ENCODE measurements at places on chromosomes 2 and 18.

- DNase-seq, result no peak
Observed at GRCh38 chr2:43518181-43518580, 77.7 kb downstream of the THADA start.

DNA sequence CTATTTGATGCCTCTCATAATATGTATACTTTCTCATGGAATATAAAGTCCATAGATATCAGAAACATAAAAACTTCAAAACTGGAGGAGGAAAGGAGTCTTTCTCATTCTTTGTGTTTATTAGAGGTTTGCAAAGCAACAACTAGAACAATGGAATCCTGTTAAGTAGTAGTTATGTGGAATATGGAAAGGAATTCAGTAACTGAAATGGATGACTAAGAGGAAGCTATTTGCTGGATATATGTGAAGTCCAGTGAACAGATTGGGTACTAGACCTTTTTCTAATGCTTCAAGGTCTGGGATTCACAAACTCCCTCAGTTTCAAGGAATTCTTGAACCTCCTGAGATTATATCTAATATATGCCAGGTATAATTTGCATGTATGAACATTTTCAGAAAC lies 353.6 kb upstream of the FANCL start:
- DNase-seq, result no peak

DNA sequence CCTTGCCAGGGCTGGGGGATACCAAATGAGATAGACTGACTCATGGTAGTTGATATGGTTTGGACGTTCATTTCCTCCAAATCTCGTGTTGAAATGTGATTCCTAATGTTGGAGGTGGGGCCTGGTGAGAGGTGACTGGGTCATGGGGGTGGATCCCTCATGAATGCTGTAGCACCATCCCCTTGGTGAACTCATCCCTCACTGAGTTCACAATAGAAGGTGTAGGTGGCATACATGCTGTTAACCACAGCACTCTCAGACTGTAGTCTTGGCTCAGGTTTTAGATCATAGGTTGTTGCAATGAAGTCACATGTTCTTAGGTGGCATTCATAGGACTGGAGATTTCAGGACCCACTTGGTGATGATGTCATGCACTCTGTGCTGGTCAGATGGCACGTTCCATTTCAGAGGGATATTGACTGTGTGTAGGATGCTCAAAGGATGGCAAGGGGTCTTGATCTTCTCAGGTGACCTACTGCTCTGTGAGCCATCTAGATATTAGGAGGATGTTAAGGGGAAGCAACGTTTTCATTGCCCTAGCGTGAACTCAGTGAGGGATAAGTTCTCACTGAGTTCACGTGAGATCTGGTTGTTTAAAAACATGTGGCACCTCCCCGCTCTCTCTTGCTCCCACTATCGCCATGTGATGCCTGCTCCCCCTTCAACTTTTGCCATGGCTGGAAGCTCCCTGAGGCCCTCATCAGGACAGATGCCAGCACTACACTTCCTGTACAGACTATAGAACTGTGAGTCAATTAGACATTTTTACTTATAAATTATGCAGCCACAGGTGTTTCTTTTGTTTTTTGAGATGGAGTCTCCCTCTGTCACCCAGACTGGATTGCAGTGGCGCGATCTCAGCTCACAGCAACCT lies 73.8 kb upstream of the ACAA2 start:
- no peak for DNase-seq

- no peak for DNase-seq
Observed at GRCh38 chr2:148495586-148495985, 149.0 kb upstream of the EPC2 start.

DNA sequence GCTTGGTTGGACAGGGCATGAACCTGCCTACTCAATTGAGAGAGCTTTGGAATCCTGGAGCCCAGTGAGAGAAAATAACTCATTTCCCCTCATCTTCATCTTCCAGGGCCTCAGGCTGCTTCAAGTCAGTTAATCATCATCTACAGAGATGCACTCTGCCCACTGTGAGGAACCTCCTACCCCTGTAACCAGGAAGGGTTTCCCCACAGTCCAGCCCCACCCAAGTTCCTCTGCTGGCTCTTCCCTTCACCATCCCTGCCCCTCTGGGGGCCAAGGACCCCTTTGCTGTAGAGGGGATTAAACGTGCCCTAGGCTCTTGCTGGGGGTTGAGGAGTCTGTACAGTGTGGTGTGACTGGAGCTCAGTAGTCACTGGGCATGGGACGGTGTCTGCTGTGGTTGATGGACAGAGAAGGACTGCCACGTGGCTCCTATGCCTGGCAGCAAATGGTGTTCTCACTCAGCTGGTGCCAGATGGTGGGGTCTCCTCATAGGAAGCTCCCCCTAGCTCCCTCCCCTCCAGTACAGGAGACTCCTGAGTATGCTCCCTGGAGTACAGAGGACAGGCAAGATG lies 29.5 kb upstream of the LGALSL start:
- DNase-seq, result no peak

GRCh38 chr18:63102941-63103744 lies 216.4 kb downstream of the BCL2 start:
- no peak for DNase-seq

GRCh38 chr2:237293978-237294377 lies 120.0 kb downstream of the COL6A3 start:
- no peak for DNase-seq

DNA sequence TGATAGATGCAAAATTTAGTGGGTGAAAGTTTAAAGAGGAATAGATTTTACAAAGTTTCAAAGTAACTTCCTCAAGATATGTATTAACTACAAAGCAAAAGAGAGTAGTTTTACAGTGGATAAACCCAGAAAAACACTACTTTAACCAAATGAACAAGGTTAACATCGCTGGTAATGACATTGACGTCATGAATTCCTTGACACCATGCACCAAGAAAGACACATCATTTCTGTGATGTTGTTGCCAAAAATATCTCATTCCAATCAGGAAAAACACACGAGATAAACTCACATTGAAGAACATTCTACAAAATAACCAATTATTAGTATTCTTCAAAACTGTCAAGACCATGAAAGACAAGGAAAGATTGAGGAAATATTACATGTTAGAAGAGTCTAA lies 605.6 kb upstream of the SETBP1 start:
- DNase-seq, result no peak

DNA sequence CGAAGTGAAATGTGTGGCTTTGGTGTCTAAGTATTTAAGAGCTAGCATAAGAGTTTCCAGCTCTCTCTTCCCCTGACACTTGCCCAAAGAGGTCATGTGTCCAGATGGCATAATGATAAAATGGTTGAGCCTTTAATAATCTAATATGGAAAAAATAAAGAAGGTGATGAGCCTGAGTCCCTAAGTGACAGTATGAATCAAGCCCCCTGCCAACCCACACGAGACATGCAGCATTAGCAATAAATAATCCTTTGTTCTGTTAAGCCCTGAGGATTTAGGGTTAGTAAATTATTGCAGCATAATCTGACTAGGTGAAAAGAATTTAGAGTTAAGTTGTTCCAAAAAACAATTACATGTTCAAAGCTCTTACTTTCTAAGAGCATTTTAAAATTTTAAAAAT lies 217.2 kb upstream of the CCDC150 start:
- DNase-seq, result no peak

GRCh38 chr18:3790703-3791102 lies 340.7 kb downstream of the TGIF1 start:
- DNase-seq, result no peak

GRCh38 chr2:15313657-15314056 lies 247.5 kb downstream of the NBAS start:
- no peak for DNase-seq
